AG04450 (cell line): ENCODE measurements at places on chromosomes 4 and X.

- DNase-seq: no peak
Measured at GRCh38 chr4:53208753-53209152, 157.1 kb downstream of the SCFD2 start.

DNA sequence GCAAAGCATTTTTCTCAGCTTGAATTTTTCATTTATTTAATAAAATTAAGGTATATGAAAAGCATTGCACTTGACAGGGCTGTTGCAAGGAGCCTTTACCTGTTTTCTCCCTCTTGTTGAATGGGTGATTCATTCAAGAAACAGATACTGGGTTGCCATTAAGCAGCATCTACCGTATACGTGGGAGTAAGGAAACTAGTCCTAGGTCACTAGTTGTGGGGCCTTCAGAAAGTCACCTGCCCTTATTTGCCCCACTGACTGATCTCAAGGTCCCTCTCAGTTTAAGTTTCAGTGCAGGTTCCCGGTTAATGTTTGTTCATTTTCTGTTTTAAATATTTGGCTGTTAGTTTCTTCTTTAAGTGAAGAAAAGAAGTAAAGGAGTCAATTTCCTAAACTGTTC is 34.0 kb downstream of the LHFPL1 start:
- DNase-seq: no peak

DNA sequence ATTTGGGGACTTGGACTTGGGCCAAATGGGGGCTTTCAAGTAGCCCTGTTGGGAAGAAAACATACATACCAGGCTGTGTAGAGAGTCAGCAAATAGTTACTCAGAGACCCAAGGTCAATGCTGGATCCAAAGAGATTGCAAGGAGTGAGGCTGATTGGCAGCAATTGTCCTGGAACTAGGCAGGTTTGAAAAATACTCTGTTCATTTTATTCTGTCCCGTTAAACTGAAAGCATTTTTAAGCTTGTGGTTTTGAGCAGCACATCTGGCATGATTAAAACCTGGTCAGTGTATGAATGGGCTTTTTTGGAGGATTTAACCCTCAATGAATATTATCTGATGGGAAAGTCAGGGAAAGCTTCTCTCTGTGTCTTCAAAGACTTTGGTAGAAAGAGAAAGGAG is 294.3 kb upstream of the BOD1L1 start:
- DNase-seq: no peak

- DNase-seq: no peak
Measured at GRCh38 chr4:8696369-8697127, 104.0 kb downstream of the CPZ start.

DNA sequence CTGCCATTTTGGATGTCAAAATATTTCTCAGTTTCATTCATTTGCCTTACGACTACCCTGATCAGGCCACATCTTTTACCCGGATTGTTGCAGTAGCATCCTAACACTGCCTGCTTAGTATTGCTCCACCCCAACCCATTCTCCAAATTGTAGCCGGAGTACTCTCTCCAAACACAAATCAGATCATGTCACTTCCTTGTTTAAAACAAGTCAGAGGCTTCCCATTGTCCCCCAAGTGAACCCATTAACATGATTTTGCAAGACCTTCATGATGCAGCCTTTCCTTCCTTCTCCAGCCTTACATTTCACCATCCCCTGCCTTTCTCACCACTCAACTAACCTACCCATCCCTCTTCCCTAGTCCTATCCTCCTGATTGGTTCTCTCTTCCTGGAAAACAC is 53.1 kb downstream of the FANCB start:
- no peak for DNase-seq

GRCh38 chr4:103076747-103077347 is at the start of gene SLC9B2:
Gene SLC9B2 (minus strand): TSS chr4:103076761. CDS start chr4:103067550, 9,211 bp downstream.
- no peak for DNase-seq
